Anterior cingulate cortex (tissue), 58 donors: ENCODE measurements at places on chromosomes 12 and 14.

- DNase-seq = no peak
Measured at GRCh38 chr12:25051656-25052195, 102.8 kb upstream of the BCAT1 start.

DNA sequence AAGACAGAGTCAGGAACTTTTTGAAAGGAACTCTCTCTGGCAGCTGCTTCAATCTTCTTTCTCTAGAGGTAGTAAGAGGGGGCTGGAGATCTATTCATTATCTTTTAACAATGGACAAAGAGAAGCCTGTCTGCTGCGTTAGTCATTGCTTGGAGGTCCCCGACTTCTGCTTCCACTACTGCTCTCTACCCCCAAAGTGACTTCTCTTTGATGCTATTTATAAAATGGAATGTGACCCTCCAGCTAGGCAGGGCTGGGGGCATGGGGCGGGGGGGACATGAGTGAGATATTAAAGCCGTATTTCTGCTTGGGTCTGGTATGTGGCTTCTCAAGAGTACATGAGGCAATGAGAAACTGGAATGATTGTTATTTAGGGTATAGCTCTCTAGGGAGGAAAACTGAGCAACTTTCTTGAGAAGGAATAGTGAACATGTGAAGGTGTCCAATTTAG, 41.4 kb upstream of the NUDT4 start:
- no peak for DNase-seq

DNA sequence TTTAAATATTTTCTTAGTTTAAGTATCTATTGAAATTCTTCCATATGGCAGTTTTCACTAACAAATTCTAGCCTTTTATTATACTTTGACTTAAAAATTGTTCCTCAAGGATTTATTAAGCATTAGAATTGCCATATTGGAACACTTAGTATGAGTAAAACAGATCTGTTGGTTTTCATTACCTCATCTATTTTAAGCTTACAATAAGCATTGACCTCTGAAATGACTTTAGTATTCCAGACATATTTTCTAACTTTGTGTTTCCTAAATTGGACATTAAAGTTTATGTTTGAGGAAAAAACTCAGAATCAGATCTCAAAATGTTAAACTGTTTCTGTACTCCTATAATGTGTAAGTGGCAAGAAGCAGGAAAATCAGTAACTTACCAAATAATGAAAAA, 48.4 kb downstream of the CSRP2 start:
- no peak for DNase-seq

GRCh38 chr14:68309616-68310015, 483.3 kb downstream of the ZFP36L1 start:
- no peak for DNase-seq

DNA sequence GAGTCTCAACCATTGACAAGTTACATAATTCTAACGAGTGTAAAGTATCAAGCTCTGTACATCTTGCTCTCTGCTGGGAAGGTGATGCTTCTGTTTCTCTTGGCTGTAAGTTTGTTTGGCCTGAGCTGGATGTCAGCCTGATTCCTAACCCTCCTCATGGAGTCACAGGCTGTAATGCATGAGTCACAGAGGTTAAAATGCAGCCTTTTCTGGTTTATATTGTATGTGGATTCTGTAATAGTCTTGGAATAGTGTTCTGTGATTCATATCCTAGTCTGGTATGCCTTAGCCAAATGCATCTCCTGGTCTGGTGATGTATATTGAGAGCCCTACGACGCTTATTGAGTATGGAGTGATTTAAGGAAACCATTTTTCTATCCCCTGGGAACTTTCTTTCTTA, 104.5 kb upstream of the FRMD6 start:
- no peak for DNase-seq

GRCh38 chr14:33279865-33280264, 341.2 kb downstream of the NPAS3 start:
- DNase-seq = no peak

DNA sequence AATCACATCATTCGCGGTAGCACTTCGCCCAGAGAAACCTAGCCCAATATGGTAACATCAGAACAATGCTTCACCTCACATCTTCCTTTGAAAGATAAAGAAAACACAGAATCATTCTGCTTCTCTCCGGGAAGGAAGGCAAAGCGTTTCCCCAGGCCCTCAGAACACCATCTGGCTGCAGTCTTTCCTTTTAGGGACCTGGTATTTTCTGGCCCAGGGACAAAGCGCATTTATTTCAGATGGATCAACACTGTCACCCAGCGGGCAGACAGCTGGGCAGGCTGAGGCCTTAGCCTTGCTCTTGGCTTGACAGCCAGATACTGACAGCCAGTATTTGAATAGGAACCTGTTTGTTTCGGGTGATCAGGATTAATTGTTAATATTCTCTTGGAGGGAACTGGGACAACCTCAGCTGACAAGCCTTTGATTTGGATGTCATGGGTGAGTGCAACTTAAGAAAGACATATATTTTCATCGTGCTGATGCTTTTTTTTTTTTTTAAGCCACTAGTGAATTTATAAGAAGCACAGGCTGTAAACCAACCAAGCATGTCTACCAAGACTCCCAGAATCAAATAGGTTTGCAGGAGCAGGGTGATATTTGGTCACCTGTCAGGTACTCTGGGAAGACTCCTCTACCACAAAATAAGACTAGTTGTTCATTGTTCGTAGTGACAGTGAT, 118.9 kb downstream of the VEZT start:
- DNase-seq = peak; percentile 45

- DNase-seq = no peak
Measured at GRCh38 chr14:104746934-104747481, 5.9 kb upstream of the SIVA1 start.

GRCh38 chr14:34593740-34594375, 36.1 kb downstream of the SNX6 start:
- no peak for DNase-seq

- DNase-seq = no peak
Measured at GRCh38 chr12:5467931-5468330, 36.0 kb downstream of the NTF3 start.

GRCh38 chr12:125289970-125290369, 224.7 kb downstream of the AACS start:
- DNase-seq = no peak

DNA sequence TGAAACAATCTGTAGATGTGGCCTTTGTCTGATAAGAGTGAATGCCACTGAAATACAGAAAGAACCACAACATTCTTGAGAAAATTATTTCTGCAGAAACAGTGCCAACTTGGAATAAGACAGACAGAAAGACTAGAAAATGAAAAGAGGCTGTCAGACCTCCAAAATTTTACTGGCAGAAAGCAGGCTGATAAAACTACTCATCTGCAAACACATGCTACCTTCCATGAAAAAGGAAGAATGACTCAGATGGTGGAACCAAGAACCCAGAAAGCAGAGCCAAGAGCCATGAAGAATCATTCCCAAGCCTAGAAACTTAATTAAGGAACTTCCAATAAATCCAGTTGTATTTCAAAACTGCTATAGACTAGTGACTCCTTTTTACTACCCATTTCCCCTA, 31.9 kb upstream of the OSBPL8 start:
- DNase-seq = peak; percentile 13

GRCh38 chr12:116053479-116054200, 223.9 kb downstream of the MED13L start:
- DNase-seq = no peak
